ENCODE measurements at places on chromosomes 1 and 21.
A peak's percentile ranks its signal among the peaks of the same experiment; 100 is the strongest.

GRCh38 chr1:54498383-54499096 lies 49.5 kb upstream of the ACOT11 start:
- no peak for DNase-seq

DNA sequence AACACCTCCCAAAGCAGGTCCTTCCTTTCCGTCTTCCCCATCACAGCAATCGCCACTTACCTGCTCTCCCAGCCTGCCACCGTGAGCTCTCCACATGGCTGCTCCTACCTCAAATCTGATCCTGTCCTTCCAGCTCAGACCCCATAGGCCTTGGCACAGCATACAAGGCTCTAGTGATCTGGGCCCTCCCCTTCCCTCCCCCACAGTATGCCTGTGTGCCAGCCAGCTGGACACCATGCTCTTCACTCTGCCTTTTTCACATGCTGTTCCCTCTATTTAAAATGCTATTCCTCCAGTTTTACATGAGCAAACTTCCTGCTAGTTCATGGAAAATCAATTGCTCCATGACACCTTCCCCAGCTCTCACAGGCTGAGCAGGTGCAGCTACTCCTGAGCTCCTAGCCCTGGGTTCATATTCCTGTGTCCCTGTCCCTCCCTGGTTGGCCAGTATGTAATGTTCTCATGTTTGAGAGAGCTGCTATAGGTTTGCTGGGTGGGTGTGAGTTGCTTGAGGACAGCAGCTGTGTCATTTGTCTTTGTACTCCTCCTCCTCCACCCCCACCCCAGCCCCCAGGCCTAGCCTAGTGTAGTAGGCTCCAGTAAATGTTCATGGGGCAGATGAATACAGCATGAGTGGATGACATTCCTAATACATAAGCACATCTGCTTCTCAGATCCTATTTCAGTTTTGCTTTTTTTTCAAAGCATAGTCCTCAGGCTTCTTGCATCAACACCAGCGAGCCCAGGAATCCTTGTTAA lies 6.3 kb upstream of the TNNT2 start:
- DNase-seq: peak; percentile 80

DNA sequence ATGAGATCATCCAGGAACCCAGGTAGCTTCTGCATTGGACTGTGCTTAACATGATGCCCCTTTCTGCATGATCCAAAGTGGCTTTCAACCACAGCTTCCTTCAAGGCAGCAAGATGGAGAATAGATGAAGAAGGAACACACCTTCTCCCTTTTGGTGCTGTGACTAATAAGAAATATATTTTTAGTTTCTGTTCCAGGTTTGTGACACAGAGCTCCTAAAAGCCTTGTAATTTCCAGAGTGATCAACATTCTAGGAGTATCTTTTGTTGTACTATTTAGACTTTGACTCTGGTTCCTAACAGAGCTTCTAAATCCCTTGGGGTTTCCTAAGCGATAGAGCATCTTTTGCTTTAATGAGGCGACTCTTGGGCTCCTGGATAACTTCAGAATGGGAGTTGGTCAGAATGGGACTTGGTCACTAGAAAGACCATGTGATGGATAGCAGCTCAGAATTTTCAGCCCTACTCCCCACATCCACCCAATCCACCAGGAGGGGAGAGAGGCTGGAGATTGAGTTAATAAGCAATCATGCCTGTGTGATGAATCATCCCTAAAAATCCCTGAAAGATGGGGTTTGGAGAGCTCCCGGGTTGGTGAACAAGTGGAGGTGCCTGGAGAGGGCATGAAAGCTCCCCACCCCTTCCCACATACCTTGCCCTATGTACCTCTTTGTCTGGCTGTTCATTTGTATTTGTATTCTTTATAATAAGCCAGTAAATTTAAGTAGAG lies 134.8 kb downstream of the FGGY start:
- DNase-seq: no peak

DNA sequence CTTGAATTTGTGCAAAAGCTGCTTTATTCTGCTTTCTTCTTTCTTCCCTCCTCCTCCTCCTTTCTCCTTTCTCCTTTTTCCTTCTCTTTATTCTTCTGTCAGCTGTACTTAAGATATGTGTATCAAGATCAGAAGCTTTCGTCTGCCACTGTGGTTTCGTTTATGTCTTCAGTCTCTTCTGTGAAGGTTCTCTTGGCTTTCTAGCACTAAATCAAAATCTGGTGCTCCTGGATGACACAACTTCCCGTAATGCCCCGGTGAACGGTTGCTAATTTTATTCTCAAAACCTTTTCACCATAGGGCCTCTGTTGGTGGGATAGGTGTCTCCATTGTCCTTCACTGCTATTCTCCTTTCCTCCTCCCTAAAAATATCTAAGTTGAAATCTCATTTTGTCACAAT lies 5.0 kb downstream of the ATF6 start:
- no peak for DNase-seq

- DNase-seq: no peak
These were observed 32.5 kb downstream of the MTF2 start for GRCh38 chr1:93111561-93111960.

GRCh38 chr21:35048706-35049617 lies at the start of gene RUNX1:
Gene RUNX1 (minus strand): TSS chr21:35049302.
- no peak for DNase-seq

- DNase-seq: peak; percentile 82
These were observed 3.6 kb upstream of the RASSF5 start for GRCh38 chr1:206503591-206504362.

GRCh38 chr1:66739401-66740157 lies 12.7 kb upstream of the DYNLT5 start:
- DNase-seq: no peak

DNA sequence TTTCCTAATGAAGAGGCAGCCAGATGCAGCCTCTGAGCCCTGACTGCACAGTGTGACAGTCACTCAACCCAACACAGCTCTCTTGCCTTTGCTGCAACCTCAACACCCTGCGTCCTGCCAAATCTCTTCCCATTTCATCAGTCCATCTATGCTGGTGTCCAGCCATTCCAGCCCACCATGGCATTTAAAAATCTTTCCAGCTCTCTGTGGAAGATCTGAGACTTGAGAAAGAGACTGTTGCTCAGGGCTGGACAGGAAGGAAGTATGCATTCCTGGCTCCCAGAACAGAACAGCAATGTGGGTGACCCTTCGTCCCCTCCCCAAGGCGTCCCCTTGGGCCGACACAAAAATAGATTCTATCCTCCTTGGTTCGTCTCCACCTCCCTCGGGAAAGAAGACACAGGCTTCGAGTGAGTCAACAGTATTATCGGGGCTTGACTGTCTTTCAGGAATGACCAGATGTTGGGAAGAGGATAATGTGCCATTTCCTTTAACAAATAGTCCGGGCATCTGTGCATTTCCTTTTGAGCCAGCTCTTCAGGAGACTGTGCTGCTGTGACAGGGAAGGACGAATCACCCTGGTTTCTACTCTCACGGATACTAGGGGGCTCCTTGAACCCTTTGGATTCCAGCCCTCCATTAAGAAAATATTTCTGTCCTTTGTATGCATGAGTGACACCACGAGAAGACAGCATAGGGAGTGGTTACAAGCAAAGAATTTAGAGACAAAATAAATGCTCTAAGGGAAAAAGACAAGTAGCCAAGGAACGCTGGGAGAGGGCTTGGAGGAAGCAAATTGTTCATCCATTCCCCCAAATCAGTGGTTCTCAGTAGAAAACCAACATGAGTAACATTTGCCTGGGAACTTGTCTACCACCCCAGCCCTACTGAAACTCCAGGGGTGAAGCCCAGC lies 111.4 kb upstream of the CDC42BPA start:
- no peak for DNase-seq

- no peak for DNase-seq
These were observed 163.1 kb upstream of the GRIK3 start for GRCh38 chr1:37197411-37197810.

- no peak for DNase-seq
These were observed 11.4 kb upstream of the ZBTB21 start for GRCh38 chr21:42021371-42022090.

DNA sequence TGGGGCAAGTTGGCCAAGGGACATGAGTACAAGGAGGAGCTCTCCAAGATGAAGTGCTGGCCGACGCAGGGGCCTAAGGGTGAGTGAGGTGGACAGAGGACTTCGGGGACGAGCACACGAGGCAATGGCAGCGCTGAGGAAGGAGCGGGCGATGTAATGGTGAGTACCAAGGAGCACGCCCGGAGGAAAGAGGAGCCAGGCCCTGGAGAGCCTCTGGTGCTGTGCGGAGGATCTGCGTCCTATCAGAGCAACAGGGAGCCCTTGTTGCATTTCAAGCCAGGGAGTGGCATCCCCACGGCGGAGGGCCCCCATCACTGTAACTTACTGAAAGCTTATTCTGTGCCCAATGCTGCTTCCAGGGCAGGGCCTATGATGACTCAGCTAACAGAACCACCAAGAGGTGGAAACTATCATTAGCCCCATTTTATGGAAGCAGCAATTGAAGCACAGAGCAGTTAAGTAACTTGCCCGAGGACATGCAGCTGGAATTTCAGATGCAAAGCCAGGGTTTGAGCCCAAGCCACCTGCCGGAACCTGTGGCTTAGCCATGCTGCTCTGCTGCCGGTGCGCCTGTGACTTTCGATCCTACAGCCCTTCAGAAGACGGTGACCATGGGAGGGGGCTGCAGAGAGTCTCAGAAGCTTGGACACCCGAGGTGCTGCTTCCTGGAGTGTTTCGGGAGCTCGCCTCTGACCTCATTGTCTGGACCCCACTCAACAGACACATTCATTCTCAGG lies 17.6 kb upstream of the AJAP1 start:
- DNase-seq: no peak

DNA sequence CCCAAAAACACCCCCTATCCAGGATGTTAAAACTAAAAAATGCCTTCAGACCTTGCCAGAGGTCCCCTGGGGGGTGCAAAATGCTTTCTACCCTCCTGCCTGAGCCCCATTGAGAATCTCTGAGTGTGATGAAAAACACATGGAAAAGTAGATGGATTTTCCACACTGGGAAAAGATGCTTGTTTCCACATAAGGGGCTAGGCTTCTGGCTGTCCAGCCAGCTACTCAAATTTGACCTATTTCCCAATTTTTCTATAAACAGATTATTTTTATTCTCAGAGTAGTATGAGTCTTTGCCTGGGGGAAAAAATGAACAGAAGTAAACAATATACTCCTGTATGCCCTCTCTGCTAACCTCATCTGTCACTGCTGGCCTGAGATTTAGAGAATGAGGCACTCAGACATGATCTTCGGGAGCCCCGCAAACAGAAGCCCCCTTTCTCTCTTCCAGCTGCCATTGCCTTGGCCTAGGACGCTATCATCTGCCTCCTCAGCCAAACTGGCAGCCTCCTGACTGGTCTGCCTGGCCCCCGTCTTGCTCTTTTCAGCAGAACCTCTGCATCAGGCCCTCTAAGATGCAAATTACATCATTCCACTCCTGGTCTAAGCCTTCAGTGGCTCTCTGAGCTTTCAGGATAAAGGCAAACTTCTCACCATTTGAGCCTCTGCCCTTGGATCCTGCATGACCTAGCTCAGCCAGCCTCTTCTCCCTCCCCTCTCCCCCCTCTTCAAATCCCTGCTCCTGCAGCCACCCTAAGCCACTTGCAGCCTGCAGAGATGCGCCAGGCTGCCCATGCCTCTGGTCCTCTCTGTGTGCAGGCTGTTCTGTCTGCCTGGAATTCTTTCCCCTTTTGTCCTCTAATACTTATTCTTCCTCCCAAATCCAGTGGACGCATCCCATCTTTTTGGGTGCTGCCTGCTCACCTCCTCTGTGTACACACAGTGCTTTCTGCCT lies 39.7 kb upstream of the TMEM125 start:
- no peak for DNase-seq

DNA sequence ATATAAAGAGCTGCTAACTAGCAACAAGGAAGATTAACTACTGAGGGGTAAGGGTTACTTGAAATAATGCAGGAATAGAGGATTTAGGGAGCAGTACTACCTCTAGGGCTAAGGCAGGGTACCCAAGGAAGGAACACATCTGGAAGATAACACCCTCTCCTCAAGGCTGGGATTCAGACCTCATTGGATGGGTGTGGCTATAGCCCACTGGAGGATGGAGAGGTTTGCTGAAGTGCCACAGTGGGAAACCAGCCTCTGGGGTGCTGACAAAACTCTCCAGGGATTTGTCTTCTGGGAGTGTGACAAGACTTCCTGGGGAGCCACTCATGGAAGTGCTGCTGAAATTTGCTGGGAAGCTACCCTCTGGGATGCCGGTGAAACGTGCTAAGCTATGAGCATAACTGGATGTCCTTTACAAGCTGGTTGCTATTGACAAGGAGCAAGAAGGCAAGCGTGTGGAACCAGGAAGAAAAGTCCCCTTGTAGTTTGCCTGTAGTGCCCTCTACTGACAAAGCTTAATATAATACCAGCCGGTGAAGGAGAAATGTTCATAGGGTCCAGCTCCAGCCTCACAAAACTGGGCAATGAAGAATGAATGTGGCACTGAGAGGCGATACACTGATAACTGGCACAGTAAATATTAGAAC lies 122.8 kb upstream of the USP24 start:
- peak; percentile 23 for DNase-seq

DNA sequence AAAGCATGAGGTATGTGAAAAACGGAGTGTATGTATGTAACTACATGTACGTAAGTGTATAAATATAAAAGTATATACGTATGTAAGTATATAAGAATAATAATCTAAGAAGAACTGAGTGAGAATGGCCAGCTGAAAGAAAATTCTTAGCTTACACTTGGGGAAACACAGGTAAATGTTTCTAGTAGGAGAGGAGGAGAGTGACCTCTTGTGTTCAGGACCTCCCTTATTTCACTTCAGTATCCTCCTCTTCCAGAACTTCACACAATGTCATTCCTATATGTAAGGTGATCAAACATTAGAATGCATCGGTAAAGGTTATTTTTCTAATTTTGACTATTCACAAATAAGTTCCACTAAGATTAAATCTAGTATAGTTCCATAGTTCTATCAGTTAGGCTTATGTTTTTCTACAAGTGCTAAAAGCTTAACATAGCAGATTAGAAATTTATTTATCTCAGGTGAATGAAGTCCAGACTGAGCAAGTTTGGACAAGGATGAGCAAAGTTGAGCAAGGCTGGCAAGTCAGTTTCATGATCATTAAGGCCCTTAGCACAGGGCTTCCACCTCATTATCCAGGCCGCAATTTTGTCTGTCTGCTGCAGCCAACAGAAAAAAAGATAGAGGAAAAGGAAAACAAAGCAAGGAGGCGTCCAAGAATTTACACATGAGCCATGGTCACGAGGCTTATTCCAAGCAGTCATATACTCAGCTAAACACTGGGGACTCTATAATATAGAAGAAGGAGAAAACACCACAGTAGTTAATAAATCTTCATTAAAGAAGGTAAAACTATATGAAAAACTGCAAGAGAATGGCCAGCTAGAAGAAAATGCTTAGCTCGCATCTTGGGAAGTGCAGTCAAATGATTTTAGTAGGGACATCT lies 7.1 kb upstream of the MROH9 start:
- no peak for DNase-seq

GRCh38 chr1:201499795-201500669 lies 6.9 kb downstream of the CSRP1 start:
- no peak for DNase-seq
